ENCODE measurements at places on chromosomes 2 and 18. TPM values are rescaled to one million over a fixed set of nuclear protein-coding genes. Genes with fewer than 3 reads are reported as not detected.

DNA sequence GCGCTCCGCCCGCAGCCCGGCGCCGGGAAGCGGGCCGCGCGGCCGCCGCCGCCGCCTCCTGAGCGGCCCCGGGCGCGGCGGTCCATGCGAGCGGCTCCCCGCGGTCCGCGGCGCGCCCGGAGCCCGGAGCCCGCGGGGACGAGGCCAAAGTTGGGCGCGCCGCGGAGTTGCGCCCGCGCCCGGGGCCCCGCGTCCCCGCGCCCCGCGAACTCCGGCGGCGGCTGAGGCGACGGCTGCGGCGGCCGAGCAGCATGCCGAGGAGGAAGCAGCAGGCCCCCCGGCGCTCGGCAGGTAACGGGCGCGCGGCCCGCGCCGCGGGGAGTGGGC, 992 bp downstream of the TSHZ1 start:
- DNase-seq: no peak

- no peak for DNase-seq
Observed at GRCh38 chr2:75023666-75024455, 65.4 kb downstream of the POLE4 start.

Gene GNLY
- total RNA-seq: not detected

DNA sequence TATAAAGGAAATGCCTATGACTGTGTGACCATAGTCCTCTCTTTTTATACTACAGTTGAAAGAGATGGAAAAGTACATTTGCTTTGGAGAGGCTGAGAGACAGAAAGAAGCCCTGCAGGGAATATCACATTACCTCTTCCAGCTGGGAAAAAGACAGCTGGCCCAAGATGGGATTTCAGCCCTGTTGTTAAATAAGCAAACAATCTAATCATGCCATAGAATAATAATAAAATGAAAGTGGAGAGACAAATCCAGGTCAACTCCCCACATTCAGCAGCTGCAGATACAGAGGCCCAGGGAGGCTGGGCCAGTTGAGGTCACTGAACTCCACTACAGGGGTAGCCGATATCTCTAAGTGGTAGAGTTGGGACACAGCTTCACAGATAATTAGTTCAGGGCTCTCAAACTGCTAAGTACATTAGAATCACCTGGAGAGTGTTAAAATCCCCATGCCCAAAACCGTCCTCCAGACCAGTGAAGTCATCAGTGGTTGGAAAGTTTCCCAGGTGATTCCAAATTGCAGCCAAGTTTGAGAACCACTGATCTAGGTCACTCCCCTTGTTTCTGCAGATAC, 81.9 kb downstream of the MOGAT1 start:
- no peak for DNase-seq

- no peak for DNase-seq
Observed at GRCh38 chr2:187338679-187339121, 109.4 kb downstream of the CALCRL start.

DNA sequence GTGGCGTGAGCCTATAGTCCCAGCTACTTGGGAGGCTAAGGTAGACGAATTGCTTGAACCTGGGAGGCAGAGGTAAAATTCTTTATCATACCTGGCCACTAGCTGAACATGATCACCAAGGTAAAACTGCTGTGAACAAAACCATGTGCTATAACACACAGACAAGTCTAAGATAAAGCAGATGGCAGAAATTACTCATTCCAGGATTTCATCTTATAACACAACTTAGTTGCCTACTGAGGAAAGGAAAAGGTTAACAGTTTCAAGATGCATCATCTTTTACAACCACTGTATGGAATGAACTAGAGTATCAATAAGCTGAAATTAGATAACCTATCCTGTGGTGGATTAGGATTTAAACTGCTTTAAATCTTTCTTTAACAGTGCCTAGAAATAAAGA, 8.3 kb downstream of the ARL5A start:
- DNase-seq: no peak

GRCh38 chr2:189659734-189660133, 1.5 kb upstream of the ASNSD1 start:
- DNase-seq: no peak

GRCh38 chr2:98172150-98172765, 85.3 kb downstream of the VWA3B start:
- no peak for DNase-seq

Gene HOXD1
- 0.16 TPM for total RNA-seq

Gene ST6GAL2
- 8.3 TPM for total RNA-seq

Gene HMSD
- total RNA-seq: 5.5 TPM

DNA sequence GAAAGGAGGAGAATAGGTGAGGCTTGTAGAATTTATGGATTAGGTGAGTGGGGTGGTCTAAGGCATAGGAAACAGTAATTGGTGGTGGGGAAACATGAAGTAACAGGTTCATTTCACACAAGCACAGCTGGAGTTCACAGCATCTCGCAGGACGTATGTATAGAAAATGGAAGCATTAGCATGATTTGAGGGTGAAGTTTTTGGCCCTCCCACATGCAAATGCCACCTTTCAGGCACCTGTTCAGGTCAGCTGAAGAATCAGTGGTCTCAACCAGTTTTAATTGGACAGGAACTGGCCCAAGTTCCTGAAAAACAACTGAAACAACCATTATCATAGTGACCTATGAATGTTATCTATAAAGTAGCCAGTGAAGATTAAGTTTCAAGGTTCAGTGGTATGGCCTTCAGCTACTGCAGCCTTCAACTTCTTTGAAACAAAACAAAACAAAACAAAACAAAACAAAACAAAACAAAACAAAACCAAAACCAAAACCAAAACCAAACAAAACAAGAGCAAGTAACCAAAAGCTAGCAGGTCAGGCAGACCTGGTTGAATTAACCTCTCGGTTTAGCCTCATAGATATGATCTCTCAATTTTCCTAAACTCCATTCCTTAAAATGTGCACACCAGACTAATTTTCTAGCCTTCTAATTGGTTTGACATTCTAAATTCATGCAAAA, 102.1 kb upstream of the SPHKAP start:
- no peak for DNase-seq

- DNase-seq: no peak
Observed at GRCh38 chr2:9260464-9260918, 53.9 kb downstream of the ASAP2 start.

DNA sequence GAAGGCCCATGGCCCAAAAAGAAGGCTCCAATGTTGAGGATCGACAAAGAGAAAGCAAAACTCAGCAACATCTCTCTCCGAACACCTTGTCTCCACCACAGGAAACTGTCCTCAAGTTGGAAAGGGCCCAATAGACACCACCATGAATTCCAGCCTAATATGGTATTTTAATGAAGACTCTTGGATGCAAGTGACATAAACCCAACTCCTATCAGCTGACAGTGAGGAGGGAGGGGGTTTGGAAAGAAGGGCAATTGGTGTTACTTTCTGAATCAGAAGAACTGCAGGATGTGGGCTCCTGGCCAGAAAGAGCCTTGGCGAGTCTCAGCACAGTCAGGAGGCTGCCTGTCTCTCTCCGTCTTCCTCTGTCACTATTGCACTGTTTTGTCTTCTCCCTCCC, 40.3 kb upstream of the SIGLEC15 start:
- no peak for DNase-seq

Gene IL1RL2
- total RNA-seq: not detected

- no peak for DNase-seq
Observed at GRCh38 chr18:23661735-23662308, 889 bp downstream of the ANKRD29 start.

Gene C2orf80
- total RNA-seq: not detected

Gene ATP6V1B1
- not detected for total RNA-seq

Gene DNAH6
- total RNA-seq: 5.5 TPM

Gene CBLN2
- 0.18 TPM for total RNA-seq

GRCh38 chr2:122414902-122415301, 659.5 kb downstream of the TSN start:
- no peak for DNase-seq

- no peak for DNase-seq
Observed at GRCh38 chr2:73759285-73759764, 20.6 kb downstream of the DUSP11 start.

Gene DYSF
- total RNA-seq: 1.6 TPM

Gene APOB
- 22.2 TPM for total RNA-seq

Gene MTA3
- 102 TPM for total RNA-seq

Gene ALPI
- total RNA-seq: not detected

Gene AP1S3
- 11.5 TPM for total RNA-seq

Gene SOX11
- 154 TPM for total RNA-seq

GRCh38 chr2:54531558-54531957, 75.4 kb downstream of the SPTBN1 start:
- no peak for DNase-seq

Gene MARCO
- not detected for total RNA-seq

- DNase-seq: no peak
Observed at GRCh38 chr2:60350791-60351190, 202.7 kb downstream of the BCL11A start.

DNA sequence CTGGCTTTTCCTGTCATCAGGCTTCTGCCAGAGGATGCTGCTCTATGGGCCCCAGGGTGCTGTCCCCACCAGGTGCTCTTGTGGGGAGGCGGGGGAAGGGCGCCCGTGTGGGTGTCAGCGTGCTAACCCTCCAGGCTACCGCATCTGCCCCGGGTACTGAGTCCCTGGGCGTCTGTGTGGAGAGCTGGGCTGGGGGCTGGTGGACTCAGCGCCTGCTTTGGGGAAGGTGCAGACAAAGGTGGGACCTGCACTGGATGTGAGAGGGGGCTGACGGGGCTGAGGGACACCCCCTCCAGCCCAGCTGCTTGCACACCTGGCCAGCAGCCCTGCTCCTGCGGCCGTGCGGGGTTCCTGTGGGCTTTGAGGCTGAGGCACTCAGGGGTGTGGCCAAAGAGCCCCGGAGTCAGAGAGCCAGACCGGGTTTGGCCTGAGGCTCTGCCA, 120.7 kb upstream of the PXDN start:
- DNase-seq: no peak

DNA sequence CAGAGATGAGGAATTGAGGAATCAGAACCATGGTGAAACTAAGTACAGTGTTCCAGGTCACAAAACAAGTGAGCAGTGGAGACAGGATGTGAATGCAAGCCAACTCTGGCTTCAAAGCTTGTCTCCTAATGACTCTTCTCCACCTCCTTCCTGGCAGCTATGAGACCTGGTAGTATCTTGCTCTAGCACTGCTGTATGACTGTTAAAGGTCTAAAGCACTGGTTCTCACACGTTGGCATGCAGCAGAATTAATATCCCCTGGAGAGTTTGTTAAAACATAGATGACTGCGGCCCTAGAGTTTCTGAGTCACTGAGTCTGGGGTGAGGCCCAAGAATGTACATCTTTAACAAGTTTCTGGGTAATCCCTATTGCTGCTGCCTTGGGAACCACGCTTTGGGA, 63.3 kb downstream of the SUCLG1 start:
- no peak for DNase-seq

DNA sequence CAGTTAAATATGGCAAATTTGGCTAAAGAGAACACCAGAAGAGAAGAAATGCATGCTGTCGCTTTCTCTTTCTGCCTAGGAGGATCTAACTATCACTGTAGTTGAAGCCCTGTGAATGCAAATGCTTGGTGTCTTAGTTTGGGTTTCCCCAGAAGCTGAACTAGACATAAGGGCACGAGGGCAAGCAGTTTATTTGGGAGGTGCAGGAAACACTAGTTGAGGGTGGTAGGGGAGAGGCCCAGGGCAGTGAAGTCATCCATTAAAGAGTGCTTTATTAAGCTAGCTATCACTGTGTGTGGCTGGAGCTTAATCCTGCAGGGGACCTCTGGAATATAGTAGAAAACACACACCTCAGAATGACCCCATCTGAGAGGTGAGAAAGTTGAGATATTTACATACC, 639.8 kb upstream of the ZEB2 start:
- no peak for DNase-seq

GRCh38 chr2:37561615-37562569, 109.5 kb downstream of the CDC42EP3 start:
- DNase-seq: no peak

GRCh38 chr2:83595926-83596325, 863.2 kb downstream of the SUCLG1 start:
- no peak for DNase-seq

- DNase-seq: no peak
Observed at GRCh38 chr2:121052521-121052920, 232.5 kb downstream of the TFCP2L1 start.

- no peak for DNase-seq
Observed at GRCh38 chr2:168543037-168543436, 87.0 kb downstream of the CERS6 start.

Gene SP5
- 0.60 TPM for total RNA-seq

DNA sequence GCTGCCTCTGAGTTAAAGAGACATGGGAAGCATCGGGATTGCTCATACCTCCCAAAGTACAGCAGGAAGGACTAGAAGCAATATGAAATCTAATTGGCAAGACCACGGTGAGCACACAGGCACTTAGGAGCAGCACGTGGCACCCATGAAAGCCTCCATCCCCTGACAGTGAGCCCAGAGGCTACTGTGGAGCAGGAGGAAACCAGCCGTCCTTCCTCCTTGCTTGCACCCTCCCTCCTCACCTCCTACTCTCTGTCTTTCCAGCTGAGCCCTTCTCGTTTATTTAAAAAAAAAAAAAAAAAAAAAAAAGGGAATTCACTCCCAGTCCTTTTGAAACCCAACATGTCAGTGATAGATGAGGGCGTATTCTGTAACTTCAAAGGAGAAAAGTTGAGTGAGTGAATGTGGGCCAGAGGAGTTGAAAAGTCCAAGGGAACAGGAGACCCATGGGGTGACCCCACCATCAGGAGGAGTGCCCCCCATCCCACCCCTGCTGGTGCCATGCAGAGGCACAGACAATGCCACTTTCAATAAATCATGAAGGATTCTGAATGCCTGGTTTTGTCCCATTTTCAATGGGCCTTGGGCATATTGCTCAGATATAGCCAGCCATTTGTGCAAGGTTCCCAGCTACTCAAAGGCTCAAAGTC, 96.6 kb upstream of the ALPP start:
- DNase-seq: no peak

- DNase-seq: no peak
Observed at GRCh38 chr2:124973396-124973795, 948.3 kb downstream of the CNTNAP5 start.

Gene SLC19A3
- 36.4 TPM for total RNA-seq

Gene RAPGEF4
- 11.9 TPM for total RNA-seq

DNA sequence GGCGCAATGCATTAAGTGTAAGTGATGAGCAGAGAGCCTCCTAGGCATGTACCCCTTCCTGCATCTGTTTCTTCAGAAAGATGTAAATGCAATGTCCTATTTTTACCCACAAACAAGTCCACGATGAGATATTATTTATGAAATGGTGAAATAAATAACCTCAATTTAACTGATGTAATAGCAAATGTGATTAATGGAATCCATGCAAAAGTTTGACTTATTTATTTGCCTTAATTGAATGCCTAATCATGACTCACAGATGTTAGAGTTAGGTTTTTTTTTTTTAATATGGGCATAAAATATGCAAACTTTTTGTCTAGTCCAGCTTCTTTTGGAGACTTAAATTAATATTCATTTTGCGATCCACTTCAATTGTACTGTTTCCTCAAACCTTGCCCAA, 67.7 kb upstream of the ITGA4 start:
- no peak for DNase-seq
